Activated naive CD8-positive, alpha-beta T cell treated with anti-CD3 and anti-CD28 coated beads, Interleukin-2, amount 10 ng/mL, durations not matched to agents 7 days and 5 days (primary cell): ENCODE measurements at places on chromosomes 7 and 10.

- peaks cover 3% of the 10 kb centered on the region for H3K27me3 ChIP-seq
- no peaks in the 10 kb centered on the region for H3K36me3 ChIP-seq
- H3K4me3 ChIP-seq = no peak overlapping the region
- H3K27ac ChIP-seq = no peak overlapping the region
- DNase-seq = no peak
- H3K4me1 ChIP-seq = no peaks in the 10 kb centered on the region
These were observed 50.3 kb downstream of the SLIT1 start for GRCh38 chr10:97135464-97135863.

DNA sequence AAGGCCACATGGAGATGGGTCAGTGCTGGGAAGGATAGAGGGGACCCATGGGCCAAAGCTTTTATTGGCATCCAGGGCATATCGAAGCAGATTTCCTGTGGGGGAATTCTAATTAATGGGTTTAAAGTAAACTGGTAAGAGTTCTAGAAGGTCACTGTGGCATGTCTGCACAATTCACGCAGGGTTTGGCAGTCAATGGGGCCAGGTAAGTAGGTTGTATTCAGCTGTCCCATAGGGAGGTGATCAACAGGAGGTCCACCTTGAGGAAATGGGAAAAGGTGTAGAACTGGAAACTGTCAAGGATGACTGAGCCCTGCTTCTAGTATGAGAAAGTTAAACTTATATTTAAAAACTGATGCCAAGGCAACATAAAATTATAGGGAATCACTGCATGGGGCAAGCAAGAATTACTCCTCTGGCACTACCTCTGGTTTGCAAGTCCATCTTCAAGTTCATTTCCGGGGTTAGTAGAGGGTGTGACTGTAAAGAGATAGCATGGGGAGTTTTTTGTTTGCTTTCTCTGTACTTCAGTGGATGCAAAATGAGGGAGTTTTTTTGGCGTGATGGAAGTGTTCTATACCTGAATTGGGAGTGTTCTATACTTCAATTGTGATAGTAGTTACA is 22.5 kb downstream of the TBC1D12 start:
- H3K27me3 ChIP-seq = peaks cover 12% of the 10 kb centered on the region
- H3K4me3 ChIP-seq = no peak overlapping the region
- no peak for DNase-seq
- no peaks in the 10 kb centered on the region for H3K4me1 ChIP-seq
- no peaks in the 10 kb centered on the region for H3K36me3 ChIP-seq

GRCh38 chr10:104638861-104639589 is 2.1 kb upstream of the SORCS3 start:
- peaks cover 12% of the 10 kb centered on the region for H3K4me1 ChIP-seq
- no peak for DNase-seq
- peak overlapping the region; percentile 31 for H3K4me3 ChIP-seq
- H3K27ac ChIP-seq = no peak overlapping the region

DNA sequence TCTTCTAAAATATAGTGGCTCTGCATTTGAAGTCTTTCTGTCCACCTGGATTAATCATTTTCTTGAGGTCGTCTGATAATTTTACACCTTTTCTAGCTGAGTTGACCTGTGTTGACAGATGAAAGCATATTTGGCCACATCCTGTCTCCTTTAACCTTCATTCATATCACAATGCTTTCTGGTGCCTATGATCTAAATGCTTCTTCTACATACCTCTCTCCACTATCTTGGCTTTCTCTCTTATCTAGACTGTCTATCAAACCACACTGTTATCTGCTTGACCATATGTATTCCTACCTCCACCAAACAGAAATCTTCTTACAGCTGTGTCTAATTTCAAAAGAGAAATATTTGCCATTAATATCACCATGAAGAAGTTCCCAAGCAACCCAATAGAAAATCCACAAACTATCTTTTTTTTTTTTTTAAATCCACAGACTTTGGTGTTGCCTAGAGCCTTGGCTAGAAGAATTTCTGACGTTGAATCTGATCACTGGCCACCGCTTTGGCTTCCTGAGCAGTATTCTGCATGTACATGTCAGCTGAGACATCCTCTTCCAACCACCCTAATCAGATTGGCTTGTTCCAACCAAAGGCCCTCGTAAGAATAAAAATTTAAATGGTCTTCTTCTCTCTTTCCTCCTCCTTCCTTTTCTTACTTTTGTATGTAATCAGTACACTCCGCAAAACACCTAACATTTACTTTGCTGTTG is 66.3 kb upstream of the SP4 start:
- peaks cover 59% of the 10 kb centered on the region for H3K4me1 ChIP-seq
- no peaks in the 10 kb centered on the region for H3K27me3 ChIP-seq
- H3K36me3 ChIP-seq = peaks cover 31% of the 10 kb centered on the region
- peak overlapping the region; percentile 72 for H3K27ac ChIP-seq

- no peak for DNase-seq
- no peak overlapping the region for H3K27ac ChIP-seq
- no peak overlapping the region for H3K4me3 ChIP-seq
- H3K36me3 ChIP-seq = peaks cover 25% of the 10 kb centered on the region
These were observed 186.7 kb downstream of the CHCHD3 start for GRCh38 chr7:132895231-132895630.

- DNase-seq = no peak
- H3K27me3 ChIP-seq = no peaks in the 10 kb centered on the region
- H3K36me3 ChIP-seq = no peaks in the 10 kb centered on the region
- no peak overlapping the region for H3K4me3 ChIP-seq
- H3K4me1 ChIP-seq = no peaks in the 10 kb centered on the region
- H3K27ac ChIP-seq = no peak overlapping the region
These were observed 362.8 kb downstream of the INHBA start for GRCh38 chr7:41339913-41340676.

DNA sequence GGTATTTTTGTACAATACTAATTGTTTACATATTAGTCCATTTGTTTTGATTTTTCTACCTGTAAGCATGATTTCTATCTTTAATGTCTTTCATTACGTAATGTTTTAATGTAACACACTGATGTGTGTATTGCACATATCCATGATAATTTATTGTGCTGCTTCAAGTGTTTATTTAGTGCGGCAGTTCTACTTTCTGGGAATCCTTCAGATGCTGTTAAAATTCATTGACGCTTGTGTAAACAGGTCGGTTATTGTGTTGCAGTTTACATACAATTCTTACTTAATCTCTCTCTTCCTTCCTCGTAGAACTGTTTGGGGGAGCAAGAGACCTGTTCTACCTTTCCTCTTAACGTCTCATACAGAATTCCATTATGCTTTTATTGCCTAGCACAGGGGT is 6.9 kb downstream of the TMEM60 start:
- H3K4me3 ChIP-seq = no peak overlapping the region
- H3K36me3 ChIP-seq = peaks cover 17% of the 10 kb centered on the region
- no peak overlapping the region for H3K27ac ChIP-seq
- H3K4me1 ChIP-seq = peaks cover 8% of the 10 kb centered on the region
- H3K27me3 ChIP-seq = no peaks in the 10 kb centered on the region
- no peak for DNase-seq

DNA sequence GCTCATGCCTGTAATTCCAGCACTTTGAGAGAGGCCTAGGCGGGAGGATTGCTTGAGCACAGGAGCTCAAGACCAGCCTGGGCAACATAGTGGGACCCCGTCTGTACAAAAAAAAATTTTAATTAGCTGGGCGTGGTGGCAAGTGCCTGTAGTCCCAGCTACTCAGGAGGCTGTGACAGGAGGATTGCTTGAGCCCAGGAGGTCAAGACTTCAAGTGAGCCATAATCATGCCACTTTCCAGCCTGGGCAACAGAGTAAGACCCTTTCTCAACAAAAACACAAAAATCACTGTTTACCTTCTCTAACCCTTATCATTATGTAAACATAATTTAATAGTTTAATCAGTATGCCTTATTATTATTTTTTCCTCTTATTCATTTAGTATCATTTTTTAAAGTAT is 44.5 kb downstream of the GBF1 start:
- no peak overlapping the region for H3K27ac ChIP-seq
- no peak for DNase-seq
- H3K4me3 ChIP-seq = no peak overlapping the region
- H3K36me3 ChIP-seq = peaks cover 7% of the 10 kb centered on the region

DNA sequence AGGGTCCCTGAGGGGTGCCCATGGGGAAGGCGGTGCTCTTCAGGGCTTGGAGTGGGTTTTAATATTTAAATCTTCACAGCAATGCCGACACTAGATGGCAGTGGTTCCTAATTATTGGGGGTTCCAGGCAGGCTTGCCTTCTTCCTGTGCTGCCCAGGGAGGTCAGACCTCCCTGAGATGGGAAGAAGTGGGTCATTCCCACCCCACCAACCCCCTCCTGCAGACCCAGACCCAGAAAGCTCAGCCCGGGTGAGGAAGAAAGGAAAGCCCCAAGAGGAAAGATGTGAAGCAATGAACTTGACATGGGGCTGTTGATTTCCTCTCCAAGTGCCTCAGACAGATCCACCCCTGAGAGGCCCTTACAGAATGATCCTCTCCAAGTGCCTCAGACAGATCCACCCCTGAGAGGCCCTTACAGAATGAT is 85.1 kb upstream of the LANCL2 start:
- H3K27me3 ChIP-seq = peaks cover 5% of the 10 kb centered on the region
- peak; percentile 34 for DNase-seq
- H3K27ac ChIP-seq = no peak overlapping the region
- no peaks in the 10 kb centered on the region for H3K4me1 ChIP-seq

GRCh38 chr10:70319183-70319582 is 35.4 kb upstream of the NPFFR1 start:
- peaks cover 2% of the 10 kb centered on the region for H3K27me3 ChIP-seq
- peaks cover 11% of the 10 kb centered on the region for H3K36me3 ChIP-seq
- no peak for DNase-seq
- H3K4me1 ChIP-seq = peaks cover 18% of the 10 kb centered on the region
- no peak overlapping the region for H3K4me3 ChIP-seq

DNA sequence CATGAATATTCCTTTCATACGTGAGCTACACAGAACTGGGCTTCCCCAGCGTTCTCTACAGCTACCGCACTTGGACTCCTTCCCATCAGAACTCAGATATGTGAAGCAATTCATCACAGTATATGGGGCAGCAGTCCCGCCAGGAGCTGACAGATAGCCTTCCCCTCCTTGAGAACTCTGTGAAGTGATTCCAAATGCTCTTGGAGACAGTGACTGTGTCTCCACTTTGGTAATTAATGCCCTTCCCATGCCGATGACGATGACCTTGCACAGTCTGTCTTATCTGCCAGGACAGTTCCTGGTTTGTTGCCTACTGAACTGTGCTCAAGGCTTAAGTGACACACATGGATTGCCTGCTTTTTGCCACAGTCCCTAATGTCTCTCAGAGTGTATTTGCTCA is 75.0 kb upstream of the AFAP1L2 start:
- no peak overlapping the region for H3K27ac ChIP-seq
- H3K36me3 ChIP-seq = peaks cover 35% of the 10 kb centered on the region
- H3K27me3 ChIP-seq = no peaks in the 10 kb centered on the region
- H3K4me1 ChIP-seq = peaks cover 4% of the 10 kb centered on the region

DNA sequence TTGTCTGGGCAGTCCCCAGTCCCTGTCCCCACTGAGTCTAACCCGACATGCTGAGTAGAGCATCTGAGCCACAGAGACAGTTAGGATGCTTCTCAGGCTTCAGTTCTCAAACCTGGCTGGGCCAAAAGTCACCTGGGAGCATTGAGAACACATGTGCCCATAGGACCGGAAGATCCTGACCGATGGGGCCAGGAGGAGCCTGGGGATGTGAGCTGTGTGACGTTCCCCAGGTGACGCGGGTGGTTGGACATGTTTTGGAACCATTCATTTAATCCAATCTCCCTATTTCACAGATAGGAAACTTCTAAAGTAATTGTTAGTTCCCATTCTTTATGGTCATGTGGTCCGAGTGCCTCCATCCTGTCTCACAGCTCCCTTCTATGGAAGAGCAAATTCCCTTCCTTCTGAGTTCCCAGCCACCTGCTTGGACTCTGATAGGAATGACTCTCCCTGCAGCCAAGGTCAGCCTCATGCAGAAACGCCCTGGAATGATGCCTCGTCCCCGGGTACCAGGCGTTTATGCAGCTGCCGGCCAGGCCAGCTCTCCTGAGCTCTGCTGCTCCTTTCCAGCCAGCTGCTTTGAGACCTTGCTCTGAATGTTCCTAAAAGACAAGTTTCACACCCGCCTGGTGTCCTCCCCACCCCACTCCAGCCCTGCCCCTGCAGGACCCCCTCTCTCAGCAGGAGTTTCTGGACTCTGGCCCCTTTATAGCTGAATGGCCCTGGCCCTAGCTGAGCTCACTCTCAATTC is 166.5 kb upstream of the RHEB start:
- no peak overlapping the region for H3K4me3 ChIP-seq
- H3K27me3 ChIP-seq = no peaks in the 10 kb centered on the region
- H3K27ac ChIP-seq = no peak overlapping the region
- H3K4me1 ChIP-seq = no peaks in the 10 kb centered on the region

GRCh38 chr7:92691578-92691977 is 101.4 kb upstream of the FAM133B start:
- DNase-seq = no peak
- H3K27ac ChIP-seq = peak overlapping the region; percentile 81
- peaks cover 60% of the 10 kb centered on the region for H3K4me1 ChIP-seq
- H3K36me3 ChIP-seq = peaks cover 60% of the 10 kb centered on the region

DNA sequence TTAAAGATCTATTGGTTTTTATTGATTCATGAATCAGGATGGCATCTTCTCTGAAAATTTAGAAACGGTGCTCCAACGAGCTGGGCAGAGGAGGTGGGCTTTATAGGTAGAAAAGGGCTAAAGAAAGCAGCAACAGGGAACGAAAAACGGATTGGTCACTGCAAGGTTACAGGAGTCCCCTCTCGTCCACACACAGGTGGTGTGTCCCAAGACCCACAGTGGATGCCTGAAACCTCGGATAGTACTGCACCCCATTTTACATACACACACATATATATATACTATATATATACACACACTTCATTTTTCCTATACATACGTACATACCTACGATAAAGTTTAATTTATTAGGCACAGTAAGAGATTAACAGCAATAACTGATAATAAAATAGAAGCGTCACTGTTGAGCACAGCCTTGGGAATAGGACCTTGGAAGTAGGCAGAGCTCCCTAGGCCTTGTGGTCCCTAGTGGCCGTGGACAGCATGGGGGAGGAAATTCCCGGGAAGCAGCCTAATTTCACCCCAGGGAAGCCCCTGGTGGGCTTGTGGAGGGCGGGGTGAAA is 737 bp upstream of the NUB1 start:
- DNase-seq = no peak
- H3K27me3 ChIP-seq = no peaks in the 10 kb centered on the region
- H3K36me3 ChIP-seq = peaks cover 12% of the 10 kb centered on the region
- H3K4me3 ChIP-seq = peak overlapping the region; percentile 87

DNA sequence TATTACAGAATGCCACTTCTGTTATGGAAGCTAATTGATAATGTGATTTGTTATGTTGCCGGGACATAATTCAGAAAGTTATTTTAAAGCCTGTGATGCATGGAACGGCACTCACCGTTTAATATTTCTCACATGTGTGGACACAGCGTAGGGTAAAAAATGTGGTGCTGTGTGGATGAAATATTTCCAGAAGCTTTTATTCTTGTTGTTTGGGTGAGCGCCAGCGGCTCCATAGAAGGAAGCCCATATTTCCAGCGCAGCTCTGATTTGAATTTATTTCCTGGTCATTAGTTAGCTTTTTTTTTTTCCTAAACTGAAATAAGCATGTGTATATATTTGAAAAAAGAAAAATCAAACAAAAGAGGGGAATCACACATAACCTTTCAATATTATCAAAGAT is 20.2 kb upstream of the NKX6-2 start:
- no peaks in the 10 kb centered on the region for H3K36me3 ChIP-seq
- H3K27ac ChIP-seq = no peak overlapping the region
- no peak for DNase-seq
- H3K4me3 ChIP-seq = no peak overlapping the region

- H3K27me3 ChIP-seq = no peaks in the 10 kb centered on the region
- no peaks in the 10 kb centered on the region for H3K4me1 ChIP-seq
- H3K27ac ChIP-seq = no peak overlapping the region
- no peak for DNase-seq
- H3K36me3 ChIP-seq = no peaks in the 10 kb centered on the region
These were observed 578.5 kb downstream of the GALNT17 start for GRCh38 chr7:71710442-71710841.
